Stimulated activated CD4-positive, alpha-beta T cell treated with anti-CD3 and anti-CD28 coated beads, Interleukin-1b, Interleukin-23, amount 100 ng/mL, for 24 hours (primary cell): ENCODE measurements at places on chromosomes 12 and 14.

DNA sequence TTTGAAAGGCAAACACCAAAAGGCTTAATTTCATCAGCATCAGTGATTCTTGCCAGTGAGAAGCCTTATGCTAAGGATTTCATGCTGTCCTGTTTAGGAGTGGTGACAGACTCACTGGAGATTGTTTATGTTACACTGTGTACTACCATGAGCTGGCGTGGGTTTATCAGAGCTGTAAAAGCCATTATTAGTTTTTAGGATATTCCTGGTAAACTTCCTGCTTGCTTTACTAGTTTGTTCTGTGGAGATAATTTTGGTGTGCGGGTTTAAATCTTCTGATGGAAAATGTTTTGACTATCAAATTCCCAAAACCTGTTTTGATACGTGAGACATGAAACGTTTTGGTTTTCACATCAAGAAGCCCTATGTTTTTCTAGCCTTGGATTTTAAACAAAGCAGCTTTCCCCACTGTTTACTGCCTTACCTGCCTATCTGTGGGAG lies 15.2 kb downstream of the PPFIBP1 start:
- DNase-seq: no peak

- DNase-seq: no peak
Measured at GRCh38 chr14:78788467-78789360, 618.5 kb downstream of the NRXN3 start.

GRCh38 chr12:80936353-80936641 lies 1.4 kb downstream of the LIN7A start:
- DNase-seq: no peak

- DNase-seq: no peak
Measured at GRCh38 chr14:55864890-55865655, 253.1 kb upstream of the PELI2 start.

GRCh38 chr12:107656302-107656701 lies 29.3 kb upstream of the PWP1 start:
- no peak for DNase-seq

DNA sequence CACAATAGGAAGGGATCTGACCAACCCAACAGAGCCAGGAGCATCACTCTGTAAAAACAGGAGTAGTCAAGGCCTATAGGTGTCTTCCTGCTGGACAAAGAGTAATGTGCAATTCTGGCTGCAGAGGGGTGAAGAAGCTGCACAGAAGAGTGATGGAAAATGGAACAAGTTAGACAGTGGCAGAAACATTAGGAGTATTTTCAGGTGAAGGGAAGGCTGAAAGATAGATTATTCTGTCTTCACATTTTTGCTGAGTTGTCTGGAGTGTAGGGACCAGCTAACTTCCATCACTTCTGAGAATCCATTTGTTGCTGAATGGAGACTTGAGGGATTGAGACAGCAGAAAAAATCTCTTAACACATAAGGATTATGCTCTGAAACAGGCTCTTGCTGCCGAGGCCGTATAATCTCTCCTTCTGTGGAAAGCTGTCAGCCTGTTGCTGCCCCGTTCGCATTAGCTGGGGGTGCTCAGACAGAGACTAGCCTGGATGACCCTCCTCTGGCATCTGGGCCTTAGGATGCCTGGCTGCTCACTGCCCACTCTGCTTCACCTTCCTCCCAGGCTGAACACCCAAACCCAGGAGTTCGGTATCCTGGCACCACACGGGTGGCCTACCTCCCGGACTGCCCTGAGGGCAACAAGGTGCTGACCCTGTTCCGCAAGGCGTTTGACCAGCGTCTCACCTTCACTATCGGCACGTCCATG lies 3.1 kb upstream of the ARHGEF25 start:
- DNase-seq: no peak

- DNase-seq: no peak
Measured at GRCh38 chr14:99148131-99148530, 123.9 kb downstream of the BCL11B start.

GRCh38 chr14:52283099-52283498 lies 15.6 kb downstream of the PTGDR start:
- no peak for DNase-seq

GRCh38 chr14:101355284-101355683 lies 206.0 kb upstream of the DIO3 start:
- DNase-seq: no peak

DNA sequence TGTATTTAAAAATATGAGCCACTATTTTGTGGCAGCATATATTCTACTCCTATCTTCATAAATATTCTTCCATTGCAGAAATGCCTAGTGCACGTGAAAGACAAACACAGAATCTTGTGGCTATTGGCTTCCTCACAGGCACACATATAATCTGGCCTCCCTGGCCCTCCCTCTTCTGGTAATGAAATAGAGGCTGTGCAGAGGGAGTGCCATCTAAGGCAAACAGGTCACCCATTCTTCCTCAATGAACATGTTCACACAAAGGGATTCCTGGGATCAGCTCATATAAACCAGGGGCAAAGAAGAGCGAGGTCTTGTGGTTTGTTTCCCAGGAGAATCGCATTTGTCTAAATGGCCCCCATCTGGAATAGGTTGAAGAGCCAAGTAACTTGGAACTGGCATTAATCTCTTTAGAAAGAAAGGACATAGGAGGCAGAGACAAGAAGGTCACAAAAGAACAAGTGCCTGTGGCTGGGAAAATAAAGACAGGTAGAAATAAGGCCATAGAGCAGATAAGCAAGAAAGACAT lies 171.6 kb upstream of the PTPRQ start:
- no peak for DNase-seq

GRCh38 chr12:67449591-67450052 lies 180.5 kb downstream of the CAND1 start:
- no peak for DNase-seq

- DNase-seq: no peak
Measured at GRCh38 chr14:64569138-64569631, 19.4 kb downstream of the PPP1R36 start.

- DNase-seq: no peak
Measured at GRCh38 chr14:68607867-68608573, 184.8 kb downstream of the ZFP36L1 start.

GRCh38 chr12:132513070-132513398 lies 23.1 kb downstream of the FBRSL1 start:
- DNase-seq: no peak

- no peak for DNase-seq
Measured at GRCh38 chr12:65339161-65339560, 60.7 kb downstream of the MSRB3 start.

- DNase-seq: no peak
Measured at GRCh38 chr12:53998110-53998899, 1.7 kb upstream of the HOXC9 start.

DNA sequence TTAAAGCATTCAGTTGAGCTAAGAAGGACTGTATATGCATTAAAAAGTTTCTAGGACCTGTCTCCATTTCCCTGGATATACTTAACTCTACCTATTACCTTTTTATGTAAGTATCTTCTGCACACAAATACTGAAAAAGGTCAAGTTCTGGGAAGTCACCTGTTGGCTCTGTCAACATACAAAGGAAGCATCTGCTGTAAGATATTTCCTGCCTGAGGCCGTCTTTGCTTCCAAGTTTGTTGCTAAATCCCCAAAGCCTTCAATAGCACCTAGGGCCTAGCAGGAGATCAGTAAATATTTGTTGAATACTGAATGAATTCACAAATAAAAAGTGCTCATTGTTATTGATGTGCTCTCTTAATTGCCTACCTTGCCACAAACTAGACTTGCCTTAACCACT lies 188.4 kb downstream of the DUSP6 start:
- DNase-seq: no peak

GRCh38 chr14:32938719-32939253 lies at the start of gene NPAS3:
Gene NPAS3, plus strand, starts transcription at chr14:32938879.
- DNase-seq: no peak

DNA sequence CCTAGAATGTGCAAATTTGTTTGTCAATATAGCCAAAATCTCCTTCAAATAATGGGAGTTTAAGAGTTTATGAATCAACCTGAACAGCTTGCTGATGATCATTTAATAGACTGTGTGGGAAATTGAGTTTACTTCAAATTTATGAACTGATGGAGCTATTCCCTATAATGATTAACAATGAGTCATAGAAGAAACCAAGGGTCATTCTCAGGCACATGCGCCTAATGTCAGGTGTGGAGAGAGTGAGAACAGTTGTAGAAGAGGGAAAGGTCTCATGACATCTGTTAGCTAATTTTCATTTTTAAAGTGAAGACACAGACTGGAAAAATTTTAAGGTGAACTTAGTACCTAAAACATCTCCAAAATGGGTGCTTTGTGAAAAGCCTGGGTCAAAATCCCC lies 191.8 kb downstream of the BMP4 start:
- DNase-seq: no peak

- DNase-seq: no peak
Measured at GRCh38 chr14:97120204-97120603, 323.0 kb downstream of the VRK1 start.

GRCh38 chr14:71539650-71540285 lies 392.5 kb upstream of the RGS6 start:
- no peak for DNase-seq

DNA sequence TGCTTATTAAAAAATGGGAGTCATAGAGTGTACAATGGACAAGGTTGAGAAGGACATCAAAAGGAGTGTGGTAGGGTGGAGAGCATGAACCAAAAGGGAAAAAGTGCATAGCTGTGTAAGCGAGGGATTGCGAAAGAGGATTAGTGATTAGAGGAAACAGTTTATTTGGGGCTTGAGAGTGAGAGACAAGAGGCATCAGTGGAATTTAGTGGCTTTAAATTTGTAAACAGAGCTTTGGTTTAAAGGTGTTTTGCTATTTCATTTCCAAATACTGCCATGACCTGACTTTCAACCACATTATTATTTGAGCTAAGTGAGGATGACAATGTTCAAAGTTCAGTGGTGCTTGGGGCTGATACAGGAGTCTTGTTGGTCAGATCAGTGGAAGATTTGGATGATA lies 53.4 kb downstream of the SLC16A7 start:
- no peak for DNase-seq

- no peak for DNase-seq
Measured at GRCh38 chr12:116087399-116087798, 190.1 kb downstream of the MED13L start.

GRCh38 chr12:116127859-116128258 lies 149.6 kb downstream of the MED13L start:
- no peak for DNase-seq

GRCh38 chr12:121400332-121401139 lies 618 bp downstream of the RNF34 start:
- DNase-seq: peak; percentile 59
